Stimulated activated CD4-positive, alpha-beta T cell treated with anti-CD3 and anti-CD28 coated beads, Interleukin-15, amount 100 ng/mL, for 1 hour (primary cell): ENCODE measurements at places on chromosomes 16 and 17.

- no peak for DNase-seq
Measured at GRCh38 chr16:86756882-86757703, 178.7 kb downstream of the FOXL1 start.

- DNase-seq: no peak
Measured at GRCh38 chr16:70253291-70254106, 1.8 kb upstream of the EXOSC6 start.

GRCh38 chr17:55495239-55495638 lies 16.0 kb downstream of the SMIM36 start:
- no peak for DNase-seq

DNA sequence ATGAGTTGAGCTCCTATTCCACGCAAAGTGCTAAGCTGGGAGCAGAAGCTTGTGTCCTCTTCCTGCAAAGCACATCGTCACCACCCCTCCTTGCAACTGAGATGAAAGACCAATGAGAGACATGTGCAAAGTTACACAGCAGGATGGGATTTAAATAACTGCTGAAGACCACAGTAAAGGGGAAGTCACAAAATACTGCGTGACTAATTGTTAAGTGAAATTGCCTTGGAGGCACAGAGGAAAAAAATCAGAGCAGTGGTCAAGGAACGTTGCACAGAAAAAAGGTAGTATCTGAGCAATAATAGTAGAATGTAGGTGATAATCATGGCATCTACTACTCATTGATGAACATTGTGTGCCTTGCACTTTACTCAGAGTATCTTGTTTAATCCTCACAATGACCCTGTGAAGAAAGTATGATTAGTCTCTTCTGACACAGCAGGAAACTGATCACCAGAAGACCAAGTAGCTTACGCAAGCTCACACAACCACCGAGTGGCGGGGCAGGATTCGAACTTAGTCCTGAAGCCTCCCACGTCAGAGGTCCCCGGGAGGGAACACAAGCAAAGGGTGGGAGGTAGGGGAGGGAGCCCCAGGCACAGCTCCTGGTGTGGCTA lies 15.4 kb upstream of the MYO18A start:
- no peak for DNase-seq

DNA sequence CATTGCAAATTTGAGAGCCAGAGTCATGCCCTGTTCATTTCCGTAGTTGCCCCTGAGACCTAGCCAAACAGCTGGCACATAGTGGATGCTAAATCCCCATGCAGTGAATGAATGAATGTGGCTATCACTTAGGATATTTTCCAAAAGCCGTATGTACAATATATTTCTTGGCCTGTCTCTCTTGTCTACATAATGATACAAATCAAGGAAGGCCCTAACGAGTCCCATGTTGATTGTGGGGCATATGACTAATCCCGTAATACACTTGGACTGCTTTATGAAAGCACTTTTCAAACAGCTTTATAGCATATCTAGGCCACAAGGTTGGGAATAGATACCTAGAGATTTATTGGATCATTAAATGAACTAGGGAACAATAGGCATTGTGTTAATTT lies 478.0 kb downstream of the SLC39A11 start:
- DNase-seq: no peak

DNA sequence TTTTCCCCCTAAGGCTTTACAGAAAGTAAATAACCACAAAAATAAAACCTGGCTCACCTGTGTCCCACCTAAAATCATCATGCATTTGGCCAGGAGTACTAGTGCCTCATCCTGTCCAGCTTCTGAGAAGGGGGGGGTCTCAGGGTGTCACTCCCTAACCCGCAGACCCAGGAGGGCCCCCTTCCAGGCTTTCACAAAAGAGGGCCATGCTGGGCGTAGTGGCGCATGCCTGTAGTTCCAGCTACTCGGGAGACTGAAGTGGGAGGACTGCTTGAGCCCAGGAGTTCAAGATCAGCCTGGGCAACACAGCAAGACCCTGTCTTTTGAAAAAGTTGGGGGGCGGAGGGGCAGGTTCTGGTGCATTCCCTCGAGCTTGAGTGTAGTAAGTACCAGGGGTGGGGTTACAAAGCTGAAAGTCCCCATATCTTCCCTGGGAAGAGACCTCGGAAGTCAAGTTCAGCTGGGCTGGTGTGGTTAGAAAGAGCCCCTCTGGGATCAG lies 259.3 kb downstream of the PARN start:
- no peak for DNase-seq

DNA sequence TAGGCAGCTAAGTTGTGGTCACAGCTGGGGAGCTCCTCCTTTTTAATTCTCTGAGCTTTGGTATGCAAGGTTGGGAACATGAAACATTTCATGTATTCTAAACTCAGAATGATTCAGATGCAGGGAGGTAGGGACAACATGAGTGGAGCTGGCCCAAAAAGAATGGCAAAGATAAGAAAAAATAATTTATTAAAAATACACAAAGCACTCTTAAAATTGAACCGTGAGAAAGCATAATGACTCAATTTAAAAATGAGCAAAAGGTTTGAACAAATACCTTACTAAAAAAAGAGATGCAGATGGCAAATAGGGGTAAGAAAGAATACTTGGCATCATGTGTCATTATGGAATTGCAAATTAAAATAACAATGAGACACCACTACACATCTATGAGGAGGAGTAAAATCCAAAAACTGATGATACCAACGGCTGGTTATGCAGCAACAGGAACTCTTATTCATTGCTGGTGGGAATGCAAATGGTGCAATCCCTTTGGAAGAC lies 175.6 kb upstream of the IRX3 start:
- DNase-seq: no peak

- no peak for DNase-seq
Measured at GRCh38 chr16:69611103-69611640, 45.4 kb downstream of the NFAT5 start.

DNA sequence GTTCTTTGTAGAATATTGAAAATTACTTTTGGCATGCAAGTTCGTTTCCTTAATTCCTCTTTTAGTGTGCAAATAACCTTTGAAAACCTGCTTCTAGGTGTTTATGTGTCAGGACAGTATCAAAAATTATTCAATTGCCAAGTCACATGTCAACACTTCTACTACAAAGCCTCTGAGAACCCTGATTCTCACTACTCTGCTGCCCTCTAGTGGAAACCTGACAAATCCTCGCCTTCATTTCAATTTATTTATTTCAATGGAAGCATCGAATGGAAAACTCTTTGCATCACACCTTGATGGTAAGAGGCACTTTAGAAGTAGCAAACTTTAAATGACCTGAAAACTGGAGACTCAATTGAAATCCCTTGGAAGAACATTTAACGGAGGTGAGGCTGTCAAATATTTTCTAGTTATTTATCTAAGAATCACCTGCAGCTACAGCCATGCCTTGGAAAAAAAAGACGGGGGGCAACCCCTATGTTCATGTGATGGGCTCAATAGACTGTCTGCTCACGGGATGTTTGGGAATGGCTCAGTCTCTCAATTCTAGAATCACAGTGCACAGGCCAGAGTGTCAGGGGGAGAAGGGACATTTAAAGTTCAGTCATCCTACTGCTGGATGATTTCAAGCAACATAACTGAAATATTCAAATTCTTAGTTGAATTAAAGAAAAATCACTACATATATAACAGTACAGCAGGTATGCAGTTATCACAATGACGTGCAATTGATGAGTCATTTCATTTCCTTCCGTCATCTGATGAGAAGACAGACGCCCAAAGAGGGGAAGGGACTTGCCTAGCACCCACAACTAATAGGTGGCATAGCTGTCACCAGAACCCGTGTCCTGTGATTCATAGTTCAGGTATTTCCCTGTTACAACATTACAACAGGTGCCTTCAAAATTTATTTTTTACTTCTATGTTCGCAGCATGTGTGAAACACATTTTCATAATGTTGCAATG lies 563.9 kb downstream of the TOX3 start:
- no peak for DNase-seq

GRCh38 chr17:43879723-43880419 lies 27.5 kb downstream of the MPP2 start:
- no peak for DNase-seq

DNA sequence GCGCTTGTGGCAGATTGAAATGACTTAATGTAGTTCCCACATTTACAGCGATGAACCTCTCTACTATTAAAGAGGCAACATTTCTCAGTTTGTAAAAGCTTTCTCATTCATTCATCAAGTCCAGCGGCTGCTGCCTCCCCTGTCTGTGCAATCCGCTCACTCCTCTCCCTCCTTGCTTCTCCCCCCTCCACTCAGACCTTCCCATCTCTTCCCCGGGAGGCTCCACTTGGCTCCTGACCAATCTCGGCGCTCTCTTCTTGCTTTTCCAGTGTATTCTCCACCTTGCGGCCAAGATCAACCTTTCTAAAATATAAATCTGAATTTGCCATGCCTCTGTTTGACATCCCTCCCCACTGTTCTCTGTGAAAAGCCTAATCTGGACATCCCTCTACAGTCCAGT lies 117.5 kb downstream of the ASIC2 start:
- DNase-seq: no peak

DNA sequence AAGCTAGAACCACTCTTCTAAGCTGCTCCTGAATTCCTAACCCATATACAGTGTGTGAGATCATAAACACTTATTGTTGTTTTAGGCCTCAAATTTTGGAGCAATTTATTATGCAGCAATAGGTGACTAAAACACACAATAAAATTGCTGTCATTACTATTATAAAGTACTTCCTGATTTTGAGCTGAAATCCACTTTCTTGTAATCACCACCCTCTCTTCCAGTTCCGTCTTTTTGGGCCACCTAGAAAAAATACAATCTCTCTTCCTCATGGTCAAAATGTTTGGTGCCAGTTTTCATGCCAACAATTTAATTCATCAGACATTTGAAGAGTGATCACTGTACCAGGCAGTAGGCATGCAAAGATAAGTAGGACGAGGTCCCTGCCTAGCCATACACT lies 43.3 kb upstream of the NF1 start:
- no peak for DNase-seq

DNA sequence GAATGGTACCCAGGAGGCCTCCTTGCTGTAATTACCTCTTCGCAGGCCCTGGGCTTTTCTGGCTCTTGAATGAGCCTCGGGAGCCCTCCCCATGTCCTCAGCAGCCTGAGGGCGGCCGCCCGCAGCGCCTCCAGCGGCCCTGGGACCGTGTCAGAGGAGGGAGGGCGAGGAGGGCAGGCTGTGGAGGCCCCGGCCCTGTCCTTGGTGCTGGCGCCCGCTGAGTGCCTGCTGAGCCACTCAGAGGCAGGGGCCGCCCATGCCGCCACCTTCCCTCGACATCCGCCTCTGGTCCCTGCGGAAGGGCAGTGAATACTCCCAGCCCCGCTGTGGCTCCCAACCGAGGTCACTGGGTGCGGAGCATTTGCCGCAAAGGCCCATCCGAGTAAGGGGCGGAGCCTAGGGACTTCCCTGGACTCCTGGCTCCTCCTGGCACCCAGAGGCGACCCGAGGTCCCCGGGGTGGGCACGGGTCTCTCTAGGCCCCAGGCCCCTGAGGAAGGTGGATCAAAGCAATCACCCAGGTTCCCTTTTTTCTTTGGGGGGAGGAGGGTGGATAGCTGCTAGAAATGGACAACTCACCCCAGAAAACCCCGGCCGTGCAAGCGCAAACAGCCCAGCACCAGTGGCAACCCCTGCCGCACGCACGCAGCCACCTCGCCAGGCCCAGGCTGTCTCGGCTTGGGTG lies 2.8 kb downstream of the RBFOX3 start:
- DNase-seq: no peak

- no peak for DNase-seq
Measured at GRCh38 chr16:1818204-1818872, 8.3 kb downstream of the HAGH start.

- no peak for DNase-seq
Measured at GRCh38 chr16:53220585-53220984, 165.8 kb downstream of the CHD9 start.

- no peak for DNase-seq
Measured at GRCh38 chr17:10196941-10197340, 1.5 kb downstream of the GAS7 start.

DNA sequence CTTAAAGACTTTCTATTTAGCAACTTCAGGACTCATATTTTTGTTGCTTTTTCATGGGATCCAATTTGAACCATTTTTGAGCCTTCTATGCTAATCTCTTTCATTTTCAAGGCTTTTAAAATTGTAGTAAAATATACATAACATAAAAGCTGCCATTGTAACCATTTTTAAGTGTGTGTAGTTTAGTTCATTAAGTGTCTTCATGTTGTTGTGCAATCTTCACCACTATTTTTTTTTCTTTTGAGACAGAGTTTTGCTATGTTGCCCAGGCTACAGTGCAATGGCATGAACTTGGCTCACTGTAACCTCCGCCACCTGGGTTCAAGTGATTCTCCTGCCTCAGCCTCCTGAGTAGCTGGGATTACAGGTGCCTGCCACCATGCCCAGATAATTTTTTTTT lies 451.6 kb downstream of the TMEM114 start:
- DNase-seq: no peak

- no peak for DNase-seq
Measured at GRCh38 chr17:33990943-33991706, 264.0 kb upstream of the CCL2 start.

DNA sequence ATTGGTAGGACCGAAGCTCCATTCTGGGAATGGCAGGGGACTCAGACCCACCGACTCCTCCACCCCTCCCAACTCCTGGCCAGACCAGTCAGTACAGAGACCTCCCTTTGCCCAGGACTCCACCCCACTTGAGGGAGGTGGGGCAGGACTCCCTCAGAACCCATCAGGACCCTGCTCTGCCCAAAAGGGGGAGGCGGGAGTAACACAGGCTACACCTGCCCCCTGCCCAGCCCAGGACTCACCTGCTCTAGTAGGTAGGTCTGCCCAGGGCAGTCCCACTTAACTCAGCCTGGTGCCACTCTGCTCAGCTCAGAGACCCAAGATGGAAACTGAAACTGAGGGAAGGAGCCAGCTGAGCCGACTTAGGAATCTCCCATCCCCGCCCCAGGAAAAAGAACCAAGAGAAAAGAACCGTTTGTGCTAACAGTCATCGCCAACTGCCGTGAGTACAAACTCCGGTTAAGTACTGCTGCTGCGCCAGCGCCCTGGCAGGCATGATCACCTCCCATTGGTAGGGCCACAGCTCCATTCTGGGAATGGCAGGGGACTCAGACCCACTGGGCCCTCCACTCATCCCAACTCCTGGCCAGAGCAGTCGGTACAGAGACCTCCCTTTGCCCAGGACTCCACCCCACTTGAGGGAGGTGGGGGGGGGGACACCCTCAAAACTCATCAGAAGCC lies 503 bp downstream of the DHX58 start:
- DNase-seq: no peak
